ENCODE measurements at places on chromosomes 2 and 18.

DNA sequence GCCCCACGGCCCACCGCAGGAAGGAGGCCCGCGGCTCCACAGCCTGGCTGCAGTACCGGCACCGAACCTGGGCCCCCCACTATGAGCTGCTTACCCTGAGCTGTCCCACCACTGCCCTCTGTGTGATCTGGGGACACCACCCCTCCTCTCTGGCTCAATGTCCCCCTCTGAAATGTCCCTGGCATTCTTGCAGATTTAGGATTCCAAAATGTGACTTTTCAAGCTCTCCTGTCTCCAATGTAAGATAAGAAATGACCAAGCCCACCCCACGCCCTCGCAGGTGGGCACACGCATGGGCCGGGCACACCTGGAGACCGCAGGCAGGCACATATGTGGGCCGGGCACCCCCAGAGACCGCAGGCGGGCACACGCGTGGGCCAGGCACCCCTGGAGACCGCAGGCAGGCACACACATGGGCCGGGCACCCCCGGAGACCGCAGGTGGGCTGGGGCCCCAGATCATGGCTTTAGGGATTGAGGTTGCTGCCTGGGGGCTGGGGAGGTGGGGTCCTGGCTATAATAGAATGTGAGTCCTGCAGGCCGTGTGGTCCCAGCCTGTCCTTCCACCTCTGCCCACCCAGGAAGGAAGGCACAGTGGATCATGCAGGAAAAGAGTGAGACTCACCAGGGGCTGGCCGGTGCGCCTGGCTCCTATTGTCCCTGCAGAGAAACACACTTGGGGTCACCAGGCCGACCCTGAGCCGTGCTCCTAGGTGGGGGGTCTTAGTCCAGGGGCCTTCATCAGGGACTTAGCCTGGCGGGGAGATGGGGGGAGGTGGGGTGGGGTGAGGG is 7.2 kb downstream of the PDCD1 start:
- DNase-seq, result no peak

DNA sequence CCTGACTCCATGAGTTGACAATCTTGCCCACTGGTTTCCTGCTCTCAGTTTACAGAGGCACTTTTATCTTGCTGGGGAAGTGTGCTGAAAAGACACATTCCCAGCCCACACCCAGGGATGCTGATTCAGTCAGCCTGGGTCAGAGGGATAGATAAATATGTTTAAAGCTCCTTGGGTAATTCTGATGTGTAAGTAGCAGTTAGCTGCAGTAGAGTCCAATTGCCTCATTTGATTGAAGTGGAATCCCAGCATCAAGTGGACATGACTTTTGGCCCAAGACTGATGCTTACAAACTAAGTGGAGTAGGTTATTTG is 29.4 kb downstream of the PSD4 start:
- no peak for DNase-seq

DNA sequence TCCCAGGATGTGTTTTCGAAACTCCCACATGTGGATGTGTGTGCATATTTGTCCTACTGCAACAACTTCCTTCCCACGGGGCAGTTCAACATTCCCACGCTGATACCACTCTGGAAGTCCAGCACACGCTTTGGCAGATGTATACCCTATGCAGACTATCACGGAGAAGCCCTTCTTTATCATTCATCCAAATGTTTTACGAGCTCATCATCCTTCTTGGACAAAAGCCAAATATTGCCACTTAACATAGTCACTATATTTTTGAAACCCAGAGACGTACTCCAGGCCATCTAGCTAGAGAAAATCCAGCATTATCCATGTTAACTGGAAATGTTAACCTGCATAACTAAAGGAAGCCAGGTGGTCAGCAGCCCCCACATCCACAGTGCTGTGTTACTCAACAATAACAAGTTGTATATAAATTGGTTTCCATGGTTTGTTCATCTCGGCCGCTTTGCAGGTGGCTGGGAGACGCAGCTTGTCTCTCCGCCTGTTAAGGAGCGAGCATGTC is 131.5 kb downstream of the ZNF532 start:
- DNase-seq, result peak; percentile 77

GRCh38 chr2:184628051-184628450 is 29.7 kb downstream of the ZNF804A start:
- DNase-seq, result no peak

DNA sequence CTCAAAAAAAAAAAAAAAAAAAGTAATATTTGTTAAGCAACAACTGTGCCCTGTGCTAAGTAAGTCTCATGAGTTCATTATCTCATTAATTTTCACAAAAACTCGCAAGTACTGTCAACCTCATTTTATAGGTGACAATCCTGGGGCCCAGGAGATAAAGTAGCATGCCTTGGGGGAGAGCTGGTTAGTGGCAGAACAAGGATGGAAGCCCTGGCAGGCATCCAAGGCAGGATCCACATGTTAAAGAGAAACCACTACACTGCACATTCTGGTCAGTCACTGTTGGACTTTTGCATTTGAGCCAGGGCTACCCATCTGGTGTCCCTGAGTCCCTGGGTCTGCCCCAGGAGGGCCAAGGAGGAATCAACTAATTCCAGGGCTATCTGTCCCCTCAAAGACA is 54.6 kb downstream of the ZFP36L2 start:
- no peak for DNase-seq

GRCh38 chr2:45841752-45842407 is 190.4 kb downstream of the PRKCE start:
- DNase-seq, result no peak

All from DMS153 (cell line).